ENCODE measurements at places on chromosomes 5 and 9.

- no peak for DNase-seq
These were observed 13.1 kb upstream of the IFNA5 start for GRCh38 chr9:21317956-21318923.

DNA sequence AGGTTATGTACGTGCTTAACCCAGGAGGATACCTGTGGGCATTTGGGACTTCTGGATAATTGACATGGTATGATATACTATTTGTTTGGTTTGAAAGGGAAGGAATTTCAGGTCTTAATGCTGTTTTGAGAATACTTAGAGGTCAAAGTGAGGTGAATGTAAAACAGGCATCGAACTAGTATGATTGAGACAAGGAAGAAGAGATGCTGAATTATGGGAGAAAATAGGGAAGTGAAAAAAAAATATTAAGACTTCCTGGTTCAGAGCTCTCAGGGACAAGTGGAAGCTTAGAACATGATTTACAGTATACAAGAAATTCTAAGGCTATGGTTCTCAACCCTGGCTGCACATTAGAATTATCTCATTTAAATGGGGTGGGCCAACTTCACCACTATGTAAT is 115.3 kb downstream of the CD180 start:
- no peak for DNase-seq

GRCh38 chr5:177327539-177328522 is 16.1 kb upstream of the MXD3 start:
- DNase-seq = no peak

GRCh38 chr9:75505654-75506053 is 384.8 kb upstream of the PCSK5 start:
- DNase-seq = no peak

- DNase-seq = no peak
These were observed 12.2 kb downstream of the GLDC start for GRCh38 chr9:6633378-6633777.

- DNase-seq = no peak
These were observed 150.1 kb downstream of the DAB2IP start for GRCh38 chr9:121801579-121801978.

GRCh38 chr5:142434322-142434612 is 109.4 kb upstream of the SPRY4 start:
- DNase-seq = no peak

DNA sequence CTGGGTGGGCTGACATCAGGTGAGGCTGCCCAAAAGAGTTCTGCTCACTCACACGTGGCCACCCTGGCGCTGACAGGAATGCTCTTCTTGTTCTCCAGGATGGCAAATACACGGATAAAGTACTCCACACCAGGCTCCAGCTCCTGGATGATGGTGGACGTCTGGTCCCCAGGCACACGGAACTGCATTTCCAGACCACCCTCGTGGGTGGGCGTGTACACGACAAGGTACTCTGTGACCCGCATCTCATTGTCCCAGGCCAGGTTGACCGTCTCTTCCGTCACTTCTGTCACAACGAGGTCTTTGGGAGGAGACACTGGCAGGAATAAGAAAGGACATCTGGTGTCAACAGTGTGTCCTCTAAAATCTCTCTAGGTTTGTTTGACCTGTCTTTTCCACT is 33.8 kb downstream of the TNC start:
- DNase-seq = no peak

DNA sequence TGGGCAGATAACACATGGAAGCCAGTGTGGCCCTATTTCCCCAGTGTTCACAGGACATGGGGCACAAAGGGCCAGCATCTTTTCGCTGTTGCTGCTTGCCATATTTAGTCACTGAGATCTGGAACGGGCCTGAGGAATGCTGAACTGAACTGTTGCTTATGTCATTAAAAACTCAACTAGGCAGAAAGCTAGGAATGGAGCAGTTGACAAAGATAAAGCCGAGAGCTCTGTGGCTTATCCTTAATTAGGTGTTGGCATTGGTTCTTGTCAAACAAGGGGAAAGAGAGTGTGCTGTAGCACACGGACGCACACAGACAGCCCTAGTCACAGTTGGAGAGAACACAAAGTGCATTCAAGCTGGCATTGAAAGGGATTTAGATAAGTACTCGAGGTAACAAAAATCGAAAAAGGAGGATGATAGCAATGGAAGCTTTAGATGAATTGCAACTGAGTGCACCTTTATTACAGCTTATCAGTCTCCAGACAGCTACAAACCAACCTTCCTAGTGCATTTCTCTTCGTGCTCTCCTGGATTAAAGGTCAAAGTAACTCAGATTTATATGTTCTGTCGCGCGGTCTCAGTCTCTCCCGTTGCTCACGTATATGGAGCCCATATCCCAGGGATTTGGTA is 450.2 kb upstream of the ZNF608 start:
- DNase-seq = no peak

DNA sequence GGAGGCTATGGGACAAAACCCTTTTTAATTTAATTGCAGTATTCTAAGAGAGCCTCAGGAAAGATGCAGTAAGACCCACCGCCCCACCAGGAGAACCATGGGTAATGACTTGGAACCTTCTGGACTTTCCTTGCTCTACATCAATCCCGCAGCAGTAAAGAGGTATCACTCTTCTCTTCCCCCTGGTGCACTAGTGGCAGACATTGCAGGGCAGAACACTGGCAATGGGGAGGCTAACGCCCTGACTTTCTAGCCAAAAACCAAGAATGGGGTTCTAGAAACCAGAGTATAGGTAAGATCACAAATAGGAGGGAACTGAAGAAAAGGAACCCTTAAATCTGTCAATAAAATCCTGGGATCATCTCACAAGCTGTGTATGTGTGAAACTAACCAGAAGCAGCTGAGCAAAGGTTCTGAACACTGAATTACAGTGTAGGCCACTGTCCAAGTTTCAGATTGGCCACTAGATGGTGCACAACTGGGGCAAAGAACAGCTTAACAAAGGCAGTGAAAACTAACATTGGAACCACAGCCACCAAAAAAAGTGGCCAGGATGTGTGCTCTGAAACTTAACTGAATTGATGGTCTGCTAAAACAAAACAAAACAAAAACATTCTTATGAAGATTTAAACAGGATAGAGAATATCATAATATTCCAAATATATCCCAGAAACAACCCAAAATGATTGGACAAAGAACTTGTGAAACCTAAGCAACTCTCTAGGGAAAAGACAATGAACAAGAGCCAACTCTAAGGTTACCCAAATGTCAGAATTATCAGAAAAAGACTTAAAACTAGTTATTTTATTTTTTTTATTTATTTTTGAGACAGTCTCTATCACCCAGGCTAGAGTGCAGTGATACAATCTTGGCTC is 6.6 kb upstream of the FAM151B start:
- DNase-seq = peak; percentile 14

All from stimulated activated CD4-positive, alpha-beta T cell treated with anti-CD3 and anti-CD28 coated beads, Interleukin-12 subunit alpha, Interleukin-12 subunit beta, amount 100 ng/mL, for 24 hours (primary cell).